SHP77 treated with DMSO at 0.1 percent for 48 hours (cell line): ENCODE measurements at places on chromosomes 1 and 21.

DNA sequence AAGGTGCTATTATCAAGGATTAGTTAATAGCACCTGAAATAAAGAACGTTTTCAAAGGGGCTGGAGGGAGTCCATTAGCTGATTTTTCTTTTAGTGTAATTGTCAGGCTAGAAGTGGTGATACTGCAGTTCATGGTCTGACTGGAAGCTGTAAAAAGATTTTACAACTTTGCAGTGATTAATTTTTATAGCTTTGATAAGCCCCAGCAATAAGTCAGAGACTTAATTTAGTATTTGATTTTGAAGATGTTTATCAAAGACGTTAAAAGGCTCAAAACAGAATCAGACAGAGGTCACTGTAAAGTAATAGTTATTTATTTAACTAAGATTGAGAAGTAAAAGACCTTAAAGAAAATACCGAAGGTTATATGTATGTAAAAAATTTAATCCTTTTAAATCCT is 165.5 kb upstream of the FMN2 start:
- DNase-seq, result no peak

GRCh38 chr1:156727926-156728598 is at the start of gene METTL25B:
TSS of gene METTL25B (plus strand) at chr1:156728469. CDS start at chr1:156729105, 636 bp downstream.
- DNase-seq, result peak; percentile 84

DNA sequence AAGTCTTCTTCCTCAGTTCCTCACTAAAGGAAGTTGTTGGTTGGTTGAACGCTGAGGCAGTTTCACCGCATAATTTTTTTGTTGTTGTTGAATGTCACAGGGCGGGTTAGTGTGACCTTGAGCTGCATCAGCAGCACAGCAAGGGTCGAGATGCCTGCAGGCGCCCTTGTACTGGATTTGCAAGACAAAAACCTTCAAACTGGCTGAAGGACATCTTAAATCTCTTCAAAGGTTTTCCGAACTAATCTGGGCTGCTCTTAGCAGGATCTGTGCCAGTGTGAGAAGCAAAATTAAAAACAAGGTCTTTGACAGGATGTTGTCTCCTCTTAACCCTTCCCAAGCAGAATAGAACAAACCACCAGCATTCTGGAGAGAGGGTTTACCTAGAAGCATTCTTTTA is 59.4 kb downstream of the NRIP1 start:
- DNase-seq, result no peak

DNA sequence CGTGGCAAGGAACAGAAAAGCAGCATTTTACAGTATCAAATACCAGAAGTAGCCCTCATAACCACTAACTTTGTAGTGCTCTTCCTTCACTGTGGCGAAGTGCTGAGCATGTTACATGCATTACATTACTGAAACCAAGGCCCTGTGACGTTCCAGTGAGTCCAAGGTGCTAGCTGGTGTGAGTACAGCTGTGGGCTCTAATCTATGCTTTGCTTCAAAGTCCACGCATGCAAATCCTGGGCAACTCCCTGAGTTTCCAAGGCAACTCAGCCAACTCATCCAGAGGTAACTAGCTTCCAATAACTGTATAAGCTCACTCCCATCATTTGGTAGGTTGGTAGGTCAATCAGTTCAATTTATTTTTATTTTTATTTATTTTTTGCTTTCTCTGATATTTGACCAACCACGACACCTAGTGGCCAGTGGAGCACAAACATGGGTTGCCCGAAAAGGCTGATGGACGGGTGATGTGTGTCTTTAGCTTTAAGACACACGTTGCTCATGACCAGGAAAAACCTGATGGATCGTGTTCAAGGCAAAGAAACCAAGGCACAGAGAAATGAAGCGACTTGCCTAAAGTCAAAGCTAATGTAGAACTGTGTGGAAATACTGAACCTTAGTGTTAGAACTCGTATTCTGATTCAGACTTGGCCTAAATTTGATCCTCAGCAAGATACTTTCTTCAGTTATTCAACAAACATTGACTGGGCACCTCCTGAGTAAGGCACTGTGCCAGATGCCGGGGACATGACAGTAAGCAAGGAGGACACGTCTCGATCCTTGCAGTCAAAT is 73.0 kb downstream of the GNG12 start:
- DNase-seq, result peak; percentile 24

GRCh38 chr21:44331209-44331608 is 8.0 kb downstream of the CFAP410 start:
- no peak for DNase-seq

- DNase-seq, result no peak
These were observed 25.9 kb downstream of the COL16A1 start for GRCh38 chr1:31677949-31678348.

GRCh38 chr1:52955129-52955970 is 28.3 kb downstream of the SCP2 start:
- DNase-seq, result no peak

DNA sequence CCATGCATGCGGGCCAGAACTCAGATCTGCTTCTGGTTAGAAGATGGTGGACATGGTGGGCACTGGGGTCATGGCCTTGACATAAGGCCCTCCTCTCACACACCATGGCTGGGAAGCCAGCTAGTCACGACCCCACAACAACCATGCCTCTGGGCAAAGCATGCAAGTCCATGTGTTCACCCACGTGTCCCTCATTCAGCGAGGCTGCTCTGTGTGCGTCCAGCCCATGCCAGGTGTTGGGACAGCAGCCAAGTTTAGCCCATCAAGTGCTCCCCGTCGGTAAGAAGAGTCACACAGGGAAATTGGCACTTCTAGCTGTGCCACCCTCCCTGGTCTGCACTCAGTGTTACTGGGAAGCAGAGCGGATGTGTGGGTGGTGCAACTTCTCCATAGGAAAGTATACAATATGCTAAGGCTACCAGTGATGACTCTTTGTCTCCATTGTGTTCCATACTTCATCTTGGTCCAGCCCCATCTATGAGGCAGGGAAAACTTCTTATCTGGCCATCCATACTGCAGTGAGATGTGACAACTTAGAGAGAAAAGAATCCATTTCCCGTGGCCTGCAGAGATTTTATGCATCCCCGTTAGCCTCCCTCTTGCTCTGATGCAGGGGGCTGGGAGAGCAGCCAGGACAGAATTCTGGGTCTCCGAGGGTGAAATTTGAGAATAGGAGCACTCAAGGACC is 198.0 kb downstream of the GRIK3 start:
- DNase-seq, result no peak

- DNase-seq, result no peak
These were observed 1.1 kb upstream of the AGO1 start for GRCh38 chr1:35881850-35882273.

- no peak for DNase-seq
These were observed 130.5 kb downstream of the DHRS3 start for GRCh38 chr1:12487520-12487919.
